ENCODE measurements at places on chromosomes 6 and 20. TPM values are rescaled to one million over a fixed set of nuclear protein-coding genes. Genes with fewer than 3 reads are reported as not detected.

CST5 gene
- not detected for polyA plus RNA-seq

SNAP91 gene
- 0.02 TPM for polyA plus RNA-seq

RPL7L1 gene
- polyA plus RNA-seq = 81.0 TPM

BACH2 gene
- 2.2 TPM for polyA plus RNA-seq

KCNQ5 gene
- 3.1 TPM for polyA plus RNA-seq
